C1 segment of cervical spinal cord (tissue), 14 donors: ENCODE measurements at places on chromosomes 4 and X.

- DNase-seq = no peak
Measured at GRCh38 chr4:180665481-180665880, 1577.7 kb upstream of the TENM3 start.

DNA sequence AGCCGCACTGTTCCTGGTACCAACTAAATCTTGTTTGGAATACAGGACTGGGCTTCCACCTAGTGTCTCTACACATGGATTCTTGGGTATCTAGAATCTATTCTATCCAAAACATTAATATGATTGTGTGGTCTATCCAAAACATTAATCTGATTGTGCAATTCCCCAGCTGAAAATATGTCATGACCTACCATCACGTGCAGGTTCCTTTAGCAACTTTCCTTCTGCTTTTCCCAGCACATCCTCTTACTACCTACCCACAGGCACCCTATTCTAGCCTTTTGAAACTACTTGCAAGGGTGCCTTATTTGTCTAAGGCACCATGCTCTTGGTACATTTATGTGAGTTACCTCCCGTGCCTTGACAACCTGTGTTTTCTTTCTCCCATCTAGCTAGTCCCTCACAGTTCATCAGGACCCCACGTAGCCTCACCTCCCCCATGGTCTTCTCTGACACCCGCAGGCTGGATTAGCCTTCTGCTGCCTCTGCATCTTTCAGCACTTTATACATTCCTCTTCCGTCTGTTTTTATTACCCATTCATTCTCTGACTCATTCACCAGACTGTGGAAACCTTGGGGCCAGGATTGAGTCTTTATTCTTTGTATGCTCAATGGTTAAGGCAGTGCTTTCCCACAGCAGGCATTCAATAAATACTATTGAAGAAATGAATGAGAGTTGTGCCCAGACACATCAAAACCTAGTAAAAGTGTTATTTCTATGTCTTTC is 88.8 kb upstream of the FAM9B start:
- no peak for DNase-seq

GRCh38 chr4:5772528-5773270 is 61.7 kb downstream of the EVC start:
- DNase-seq = no peak

DNA sequence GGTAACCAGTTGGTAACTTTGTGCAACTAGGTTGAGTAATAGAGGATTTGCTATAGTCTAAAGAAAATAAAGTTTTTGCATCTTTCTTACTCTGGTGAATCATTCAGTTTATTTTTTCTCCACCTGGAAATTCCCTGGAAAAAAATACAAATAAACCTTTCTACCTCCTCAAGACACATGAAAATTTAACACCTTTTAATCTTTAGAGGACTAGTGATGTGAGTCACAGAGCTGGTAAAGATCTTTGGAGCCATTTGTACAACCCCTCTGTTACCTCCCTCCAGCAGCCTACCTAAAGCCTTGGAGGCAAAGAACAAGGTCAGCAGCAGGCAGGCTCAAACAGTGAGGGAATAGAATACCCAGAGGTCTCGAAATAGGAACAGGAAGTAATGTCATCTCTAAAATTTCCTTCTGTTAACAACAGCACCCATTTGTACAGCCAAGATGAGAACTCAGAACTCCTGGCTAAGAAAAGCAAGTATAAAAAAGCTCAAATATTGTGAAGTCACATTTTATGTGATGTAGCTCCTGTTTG is 10.2 kb upstream of the MAOB start:
- DNase-seq = no peak

DNA sequence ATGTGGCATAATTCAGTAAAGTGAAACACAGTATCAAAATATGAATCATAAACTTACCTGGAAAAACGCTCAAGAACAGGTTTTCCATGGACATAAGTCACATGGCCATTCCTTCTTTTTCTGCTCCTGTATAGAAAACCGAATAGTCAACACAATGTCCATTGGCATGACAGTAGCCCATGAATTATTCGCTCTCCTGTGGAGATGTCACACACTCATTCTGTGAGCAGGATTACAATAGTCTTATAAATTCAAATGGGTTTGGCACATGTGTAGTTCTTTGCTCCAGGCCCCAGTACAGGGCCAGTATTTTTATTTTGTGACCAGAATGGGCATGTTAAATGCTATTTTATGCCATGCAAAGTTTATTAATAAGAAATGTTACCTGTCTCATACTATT is 15.1 kb upstream of the CXCL13 start:
- no peak for DNase-seq
